ENCODE measurements at places on chromosomes 2 and 18.

- no peak for DNase-seq
These were observed 349.2 kb upstream of the ID2 start for GRCh38 chr2:8332646-8333045.

DNA sequence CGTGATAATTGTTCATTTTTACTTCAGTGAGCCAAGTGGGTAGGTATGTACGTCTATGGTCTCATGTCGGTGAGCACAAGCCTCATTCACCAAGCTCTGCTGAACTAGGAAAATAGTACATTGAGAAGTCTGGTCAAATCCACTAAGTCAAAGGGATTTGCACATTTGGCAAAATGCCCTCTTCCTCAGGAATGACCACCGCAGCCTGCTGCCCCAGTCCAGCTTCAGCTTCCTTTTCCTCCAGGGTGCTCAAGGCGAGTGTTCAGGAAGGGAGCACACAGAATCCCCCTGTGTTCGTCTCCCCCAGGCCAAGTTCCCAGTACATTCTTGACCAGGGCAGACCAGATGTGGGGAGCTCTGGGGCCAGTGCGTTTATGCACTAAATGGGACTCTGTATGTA, 23.0 kb downstream of the TCF7L1 start:
- no peak for DNase-seq

DNA sequence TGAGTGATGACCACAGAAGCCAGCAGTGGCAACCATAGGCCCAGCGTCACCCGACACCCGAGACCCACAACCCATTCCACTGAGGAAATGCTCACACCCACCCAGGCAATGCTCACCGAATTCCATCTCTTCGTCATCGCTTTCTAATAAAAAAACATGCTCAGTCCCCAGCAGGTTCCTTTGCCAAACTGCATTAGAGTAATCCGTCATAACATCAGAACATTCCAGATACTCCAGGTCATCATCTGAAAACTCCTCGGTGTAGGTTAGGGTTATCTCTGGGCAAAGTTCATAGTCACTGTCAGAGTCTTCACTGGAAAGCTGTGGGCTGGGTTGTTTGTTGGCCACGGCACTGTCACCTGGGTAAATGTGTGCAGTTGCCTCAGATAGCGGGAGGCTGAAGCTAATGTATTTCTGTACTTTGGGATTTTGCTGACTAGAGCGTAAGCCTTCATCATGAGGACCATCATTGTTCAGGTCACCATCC, 49.3 kb downstream of the ALPK2 start:
- DNase-seq, result no peak

DNA sequence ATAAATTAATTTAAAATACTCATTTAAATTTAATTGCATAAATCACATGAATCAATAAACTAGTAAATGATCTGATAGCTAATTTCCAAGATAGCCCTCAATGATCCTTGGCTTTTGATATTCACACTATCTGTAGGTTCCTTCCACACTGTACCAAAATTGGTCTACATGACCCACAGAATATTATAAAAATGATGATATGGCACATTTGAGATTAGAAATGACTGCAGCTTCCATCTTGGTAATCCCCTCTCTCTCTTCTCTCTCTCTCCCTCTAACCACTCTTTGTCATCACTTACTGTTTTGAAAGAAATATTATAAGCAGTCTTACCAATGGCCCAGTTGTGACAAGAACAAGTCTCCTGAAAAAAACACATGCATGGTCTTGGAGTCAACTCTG, 394.8 kb downstream of the LRRTM4 start:
- no peak for DNase-seq

DNA sequence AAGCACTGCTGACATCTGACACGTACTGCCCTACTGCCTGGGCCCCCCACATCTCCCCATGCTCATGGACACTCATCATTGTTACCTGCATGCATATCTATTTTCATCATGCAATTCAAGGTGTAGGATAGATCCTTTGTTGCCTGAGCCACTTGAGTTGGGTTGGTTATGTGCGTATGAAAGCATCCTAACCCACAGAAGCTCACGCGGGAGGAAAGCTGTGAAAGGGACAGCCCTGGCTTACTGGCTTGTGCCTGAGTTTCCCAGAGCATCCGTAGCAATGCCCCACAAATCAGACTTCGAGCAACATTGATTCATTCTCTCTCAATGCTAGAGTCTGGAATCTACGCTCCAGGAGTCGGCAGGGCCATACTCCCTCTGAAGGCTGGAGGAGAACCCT, 285.5 kb downstream of the PHLPP1 start:
- DNase-seq, result no peak

GRCh38 chr2:233849607-233850271, 4.6 kb downstream of the HJURP start:
- no peak for DNase-seq

DNA sequence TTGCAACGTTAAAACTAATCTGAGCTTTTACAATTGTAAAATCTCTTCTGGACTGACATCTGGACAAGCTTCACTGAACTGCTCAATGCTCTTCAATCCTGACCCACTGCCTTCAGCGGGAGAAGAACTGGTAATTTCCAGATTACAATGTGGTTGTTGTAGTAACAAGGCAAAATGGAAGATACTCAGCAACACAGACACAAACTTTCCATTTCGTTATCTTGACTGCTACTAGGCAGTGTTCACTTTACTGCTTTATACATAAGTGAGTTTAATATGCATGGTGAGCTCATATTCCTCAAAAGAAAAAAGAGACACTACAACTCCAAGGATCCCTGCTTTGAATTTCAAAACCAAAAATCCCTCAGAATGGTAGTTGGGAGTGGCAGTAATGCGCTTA, 51.9 kb downstream of the GRB14 start:
- DNase-seq, result no peak

DNA sequence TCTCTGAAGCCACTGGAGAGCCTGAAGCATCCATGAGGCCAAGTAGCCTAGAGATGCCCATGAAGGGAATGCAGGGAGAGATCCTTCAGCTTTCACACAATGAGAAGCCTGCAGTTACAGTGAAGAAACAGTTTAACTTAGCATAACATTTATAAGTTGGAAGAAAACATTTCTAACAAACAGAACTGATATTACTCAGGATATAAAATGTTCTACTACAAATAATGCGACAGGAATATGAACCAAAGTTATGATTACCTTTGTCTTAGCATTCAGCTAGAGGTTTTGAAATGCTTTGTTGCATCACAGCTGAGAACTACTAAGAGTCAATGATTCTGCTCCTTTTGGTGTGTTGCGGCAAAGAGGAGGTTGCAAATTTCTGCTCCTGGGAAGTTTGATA, 6.9 kb upstream of the KYNU start:
- no peak for DNase-seq

- no peak for DNase-seq
These were observed 84.7 kb upstream of the LAPTM4A start for GRCh38 chr2:20136149-20136548.

DNA sequence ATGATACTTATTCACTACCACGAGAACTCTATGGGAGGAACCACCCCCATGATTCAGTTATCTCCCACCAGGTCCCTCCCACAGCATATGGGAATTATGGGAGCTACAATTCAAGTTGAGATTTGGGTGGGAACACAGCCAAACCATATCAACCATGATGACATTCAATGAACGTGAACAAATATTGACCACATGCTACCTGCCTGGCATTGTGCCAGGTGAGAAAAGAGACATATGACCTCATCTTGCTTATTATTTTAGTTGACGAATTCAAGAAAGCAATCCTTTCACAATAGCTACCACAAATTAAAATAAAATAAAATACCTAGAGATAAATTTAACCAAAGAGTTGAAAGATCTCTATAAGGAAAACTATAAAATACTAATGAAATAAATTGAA, 286.5 kb upstream of the CRIM1 start:
- DNase-seq, result no peak

GRCh38 chr18:28707006-28707405, 530.1 kb upstream of the CDH2 start:
- no peak for DNase-seq

- no peak for DNase-seq
These were observed 560.0 kb downstream of the CCDC85A start for GRCh38 chr2:56743807-56744206.

- DNase-seq, result no peak
These were observed 170.5 kb upstream of the DOK6 start for GRCh38 chr18:69230204-69230603.

DNA sequence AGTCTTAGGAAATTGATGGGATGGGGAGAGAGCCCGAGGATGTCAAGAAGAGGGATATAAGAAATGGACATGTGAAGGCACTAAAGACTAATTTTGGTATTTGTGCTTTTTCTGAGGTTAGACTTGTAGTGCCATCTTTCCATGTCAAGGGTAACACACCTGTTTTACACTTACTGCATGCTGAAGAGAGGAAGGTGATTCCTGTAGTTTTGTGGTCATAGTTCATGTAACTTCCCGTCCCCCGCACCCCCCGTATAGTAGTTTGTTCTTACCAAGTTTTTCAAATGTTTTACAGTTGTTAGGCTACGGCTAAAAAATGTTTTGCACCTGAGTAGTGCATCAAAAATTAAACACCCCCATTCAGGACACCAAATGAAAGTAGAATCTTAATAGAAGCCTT, 73.8 kb downstream of the CLIP4 start:
- DNase-seq, result no peak

DNA sequence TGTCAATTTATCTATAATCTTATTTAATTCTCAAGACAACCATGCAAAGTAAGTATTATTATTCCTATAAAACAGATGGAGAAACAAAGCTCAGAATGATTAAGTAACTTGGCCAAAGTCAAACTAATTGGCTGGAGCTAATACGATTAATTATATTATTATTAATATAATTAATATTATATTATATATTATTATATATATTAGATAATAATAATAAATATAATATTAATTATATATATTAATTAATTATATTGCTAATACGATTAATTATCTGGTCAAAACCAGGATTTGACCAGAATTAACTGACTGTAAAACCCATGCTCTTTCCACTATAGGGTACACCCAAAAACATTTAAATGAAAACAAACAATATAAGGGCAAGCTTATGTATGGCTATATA, 52.4 kb downstream of the FARSB start:
- DNase-seq, result no peak

GRCh38 chr2:134462275-134462674, 208.4 kb downstream of the MGAT5 start:
- no peak for DNase-seq

DNA sequence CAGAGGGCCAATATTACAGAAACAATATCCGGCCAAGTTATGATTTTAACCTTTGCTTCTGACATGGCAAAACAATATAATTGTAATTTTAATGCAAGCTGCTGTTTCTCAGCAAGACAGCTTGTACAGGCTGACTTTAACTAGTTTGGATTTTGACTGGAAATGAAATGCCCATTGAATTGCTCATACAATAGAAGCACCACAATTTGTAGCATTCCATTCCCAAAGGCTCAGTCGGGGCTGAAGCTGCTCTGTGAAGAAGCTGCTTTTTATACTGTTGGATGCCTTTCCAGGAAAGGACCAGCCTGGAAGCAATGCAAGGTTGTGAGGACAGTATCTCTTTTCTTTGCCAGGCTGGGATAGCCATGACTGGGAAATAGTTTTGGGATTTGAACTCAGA, 677.0 kb upstream of the FANCL start:
- no peak for DNase-seq

- DNase-seq, result no peak
These were observed 31.2 kb downstream of the TWIST2 start for GRCh38 chr2:238879043-238879442.

DNA sequence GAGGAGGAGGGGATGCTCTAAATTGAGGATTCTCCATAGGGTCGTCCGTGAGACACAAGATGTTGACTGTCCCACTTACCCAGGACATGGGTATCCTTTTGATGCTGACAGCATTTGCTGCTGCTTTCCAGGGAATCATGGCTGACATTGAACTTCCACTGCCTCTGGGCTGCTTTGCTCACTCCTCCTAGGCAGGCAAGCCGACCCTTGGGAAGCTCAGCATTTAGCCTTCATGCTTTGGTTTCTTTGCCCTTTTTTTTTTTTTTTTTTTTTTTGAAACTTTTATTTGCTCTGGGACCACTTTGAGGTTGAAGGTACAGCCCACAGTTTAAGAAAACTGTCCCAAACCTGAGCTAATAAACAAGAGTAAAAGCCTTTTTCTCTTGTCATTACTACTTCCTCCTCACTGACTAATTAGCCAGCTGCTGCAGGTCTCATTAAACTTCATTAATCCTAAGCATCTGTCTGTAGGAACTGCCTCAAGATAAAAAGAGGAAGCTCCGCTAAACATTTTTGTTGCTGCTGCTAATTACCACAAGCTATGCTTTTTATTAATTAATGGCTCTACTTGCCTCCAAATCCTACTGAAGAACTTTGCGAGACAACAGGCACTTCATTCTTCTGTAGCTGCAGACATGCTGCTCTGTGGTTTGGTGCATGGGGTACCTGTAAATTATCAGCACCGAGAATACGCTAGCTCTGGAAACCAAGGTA, 125.4 kb downstream of the SPTBN1 start:
- DNase-seq, result no peak

DNA sequence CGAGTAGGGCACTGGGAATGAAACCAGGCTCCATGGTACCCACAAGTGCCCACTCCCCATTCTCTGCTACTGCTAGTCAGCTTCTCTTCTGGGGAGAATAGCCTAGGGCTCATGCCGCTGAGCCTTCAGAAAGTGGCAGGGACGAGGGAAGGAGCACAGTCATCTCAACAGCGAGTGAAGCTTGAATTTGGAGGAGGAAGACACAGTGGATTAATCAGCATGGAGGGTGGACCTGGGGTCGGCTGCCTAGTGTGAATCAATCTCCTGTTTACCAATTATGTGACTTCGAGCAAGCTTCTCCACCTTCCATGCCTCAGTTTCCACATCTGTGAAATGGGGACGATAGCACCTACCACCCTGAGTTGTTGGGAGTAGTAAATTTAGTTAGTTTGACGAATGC, 157.0 kb downstream of the SEPTIN10 start:
- DNase-seq, result no peak

DNA sequence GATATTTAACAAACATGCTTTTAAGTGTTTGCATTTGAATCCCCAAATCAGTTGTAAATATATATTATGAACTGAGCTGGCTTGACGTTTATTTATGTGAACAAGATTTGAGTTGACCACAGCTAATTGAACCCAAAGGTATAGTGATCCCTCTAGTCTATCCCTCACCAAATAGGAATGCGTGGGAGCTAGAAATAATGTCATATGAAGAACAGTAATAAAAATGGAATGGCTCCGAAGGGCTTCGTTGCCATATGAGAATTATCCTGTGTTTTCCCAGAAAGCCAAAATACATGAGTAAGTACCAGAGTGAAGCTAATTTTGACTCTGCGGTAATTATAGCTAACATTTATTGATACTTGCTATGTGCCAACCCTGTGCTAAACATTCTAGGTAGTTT, 142.7 kb downstream of the ADCYAP1 start:
- DNase-seq, result no peak

DNA sequence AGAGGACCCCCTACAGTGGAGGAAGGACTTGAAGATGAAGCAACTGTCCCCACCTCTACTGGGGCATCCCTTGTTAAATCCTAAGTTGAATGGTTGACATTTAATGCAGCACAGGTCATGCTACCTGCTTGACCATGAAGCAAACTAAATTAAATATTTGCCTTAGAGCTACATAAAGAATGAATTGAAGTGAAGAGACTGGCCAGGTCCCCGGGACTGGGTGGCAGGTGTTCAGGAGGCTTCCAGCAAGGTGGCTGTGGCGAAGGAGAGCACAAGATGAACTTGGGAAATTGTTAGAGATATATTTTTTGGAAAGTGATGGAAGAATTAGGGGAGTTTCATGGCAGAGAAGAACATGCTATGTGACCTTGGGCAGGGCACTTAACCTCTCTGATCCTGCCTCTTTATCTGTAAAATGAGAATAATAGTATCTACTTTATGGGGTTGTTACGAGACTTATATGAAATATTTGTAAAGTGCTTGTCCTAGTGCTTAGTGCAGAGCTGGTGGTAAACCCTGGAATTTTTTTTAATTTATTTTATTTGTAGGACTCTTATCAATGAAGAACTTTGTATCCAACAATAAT, 37.3 kb downstream of the EFR3B start:
- no peak for DNase-seq

Data from stimulated activated CD8-positive, alpha-beta memory T cell treated with anti-CD3 and anti-CD28 coated beads, Interleukin-2, amount 100 ng/mL, for 48 hours (primary cell).